ENCODE measurements at places on chromosomes 4 and X. TPM values are rescaled to one million over a fixed set of nuclear protein-coding genes. Genes with fewer than 3 reads are reported as not detected.

The FHDC1 gene
- 3.8 TPM for total RNA-seq

The AFP gene
- total RNA-seq, result 0.25 TPM

The IL13RA2 gene
- total RNA-seq, result 24.5 TPM

The NDST4 gene
- total RNA-seq, result 0.06 TPM

The AFM gene
- total RNA-seq, result not detected

The DCLK2 gene
- 12.0 TPM for total RNA-seq

The GAGE2A gene
- total RNA-seq, result not detected

The PAGE2 gene
- total RNA-seq, result not detected
